Fibroblast of upper back skin (primary cell): ENCODE measurements at places on chromosomes 2 and 18.
A peak's percentile ranks its signal among the peaks of the same experiment; 100 is the strongest.

GRCh38 chr2:206435742-206436141, 7.6 kb upstream of the ADAM23 start:
- DNase-seq: no peak

- DNase-seq: peak; percentile 47
These were observed 157.9 kb downstream of the ANKRD44 start for GRCh38 chr2:197152451-197153228.

DNA sequence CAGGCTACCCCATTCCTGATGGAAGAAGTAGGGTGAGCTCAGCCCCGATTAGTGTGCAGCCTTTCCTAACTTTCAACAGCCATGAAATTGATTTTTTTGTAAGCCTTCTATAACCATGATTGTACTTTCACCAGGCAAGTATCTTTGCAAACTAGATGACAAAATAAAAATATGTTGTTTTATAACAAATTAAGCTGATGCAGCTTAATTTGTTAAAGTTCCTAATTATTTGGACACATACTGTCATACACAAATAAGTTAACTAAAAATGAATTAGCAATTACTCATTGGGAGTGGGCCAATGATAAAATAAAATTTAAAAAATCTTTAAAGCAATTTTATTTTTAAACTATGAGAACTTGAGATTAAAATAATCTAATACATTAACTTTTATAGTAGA, 113.1 kb upstream of the FANCL start:
- DNase-seq: no peak

GRCh38 chr2:96528700-96529375, 7.7 kb upstream of the ARID5A start:
- no peak for DNase-seq

- DNase-seq: no peak
These were observed 266.9 kb downstream of the DSC3 start for GRCh38 chr18:30775629-30776028.

- DNase-seq: no peak
These were observed 13.7 kb upstream of the TNP1 start for GRCh38 chr2:216873573-216873972.

GRCh38 chr2:212427638-212428037, 111.0 kb downstream of the ERBB4 start:
- DNase-seq: no peak

- peak; percentile 45 for DNase-seq
These were observed 364.3 kb upstream of the SPHKAP start for GRCh38 chr2:228545748-228546145.

GRCh38 chr2:79670198-79670597, 157.3 kb downstream of the CTNNA2 start:
- no peak for DNase-seq

GRCh38 chr2:181848261-181848886, 43.2 kb upstream of the ITPRID2 start:
- DNase-seq: peak; percentile 12

- DNase-seq: peak; percentile 52
These were observed 74.7 kb upstream of the KCNJ3 start for GRCh38 chr2:154623819-154624218.

- no peak for DNase-seq
These were observed 294.4 kb upstream of the CHAC2 start for GRCh38 chr2:53473236-53473635.

DNA sequence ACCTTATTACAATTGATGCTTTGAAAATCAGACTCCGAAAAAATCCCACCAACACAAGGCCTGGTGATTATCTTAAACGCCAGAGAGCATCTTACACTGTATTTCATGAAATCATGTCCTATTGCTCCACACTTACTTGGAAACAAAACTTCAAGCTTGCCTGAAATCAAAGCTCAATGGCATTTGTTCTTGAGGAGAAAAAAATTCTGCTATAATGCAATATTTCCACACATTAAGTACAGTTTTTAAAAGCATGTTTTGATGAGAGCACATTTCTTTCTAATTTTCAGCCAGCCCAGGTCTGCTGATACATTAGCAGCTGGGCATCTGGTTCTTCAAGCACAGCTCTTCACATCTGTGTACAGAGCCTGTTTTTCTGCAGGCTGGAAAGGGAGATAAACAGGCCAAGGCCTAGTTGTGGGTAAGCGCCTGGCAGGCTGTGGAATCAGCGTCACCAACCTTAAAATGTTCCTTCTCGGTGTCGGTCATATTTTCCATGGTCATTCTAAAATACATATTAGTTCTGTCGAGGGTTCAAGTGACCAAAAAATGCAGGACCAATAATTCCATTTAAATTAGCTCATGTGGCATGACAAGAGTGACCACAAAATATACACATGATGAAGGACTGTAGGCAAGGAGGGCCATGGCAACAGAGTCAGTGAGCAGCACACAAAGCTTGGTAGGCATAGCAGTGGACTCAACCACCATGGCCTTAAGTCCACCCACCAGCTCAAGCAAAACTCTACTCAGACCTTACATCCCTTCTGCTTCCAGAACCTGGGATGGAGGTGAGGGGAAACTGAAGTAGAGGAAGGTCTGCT, 20.9 kb downstream of the SLC8A1 start:
- DNase-seq: no peak

- DNase-seq: peak; percentile 7
These were observed 121.1 kb downstream of the ACOXL start for GRCh38 chr2:110853516-110853915.

DNA sequence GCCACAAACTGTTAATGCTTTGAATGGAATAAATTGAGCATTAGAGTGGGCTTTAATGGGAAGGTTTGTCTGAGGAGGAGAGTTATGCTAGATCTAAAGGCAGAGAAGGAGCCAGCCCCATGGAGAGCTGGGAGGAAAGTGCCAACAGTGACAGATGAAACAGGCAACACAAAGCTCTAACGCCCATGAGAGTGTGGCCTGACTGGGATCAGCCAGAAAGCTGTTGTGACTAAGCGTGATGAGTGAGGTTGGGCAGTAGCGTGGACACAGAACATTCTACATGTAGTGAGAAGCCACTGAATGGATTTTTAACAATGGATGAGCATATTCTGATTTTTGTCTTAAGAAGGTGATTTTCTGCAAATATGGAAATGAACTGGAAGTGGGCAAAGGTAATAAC, 185.3 kb upstream of the SIX2 start:
- DNase-seq: no peak

DNA sequence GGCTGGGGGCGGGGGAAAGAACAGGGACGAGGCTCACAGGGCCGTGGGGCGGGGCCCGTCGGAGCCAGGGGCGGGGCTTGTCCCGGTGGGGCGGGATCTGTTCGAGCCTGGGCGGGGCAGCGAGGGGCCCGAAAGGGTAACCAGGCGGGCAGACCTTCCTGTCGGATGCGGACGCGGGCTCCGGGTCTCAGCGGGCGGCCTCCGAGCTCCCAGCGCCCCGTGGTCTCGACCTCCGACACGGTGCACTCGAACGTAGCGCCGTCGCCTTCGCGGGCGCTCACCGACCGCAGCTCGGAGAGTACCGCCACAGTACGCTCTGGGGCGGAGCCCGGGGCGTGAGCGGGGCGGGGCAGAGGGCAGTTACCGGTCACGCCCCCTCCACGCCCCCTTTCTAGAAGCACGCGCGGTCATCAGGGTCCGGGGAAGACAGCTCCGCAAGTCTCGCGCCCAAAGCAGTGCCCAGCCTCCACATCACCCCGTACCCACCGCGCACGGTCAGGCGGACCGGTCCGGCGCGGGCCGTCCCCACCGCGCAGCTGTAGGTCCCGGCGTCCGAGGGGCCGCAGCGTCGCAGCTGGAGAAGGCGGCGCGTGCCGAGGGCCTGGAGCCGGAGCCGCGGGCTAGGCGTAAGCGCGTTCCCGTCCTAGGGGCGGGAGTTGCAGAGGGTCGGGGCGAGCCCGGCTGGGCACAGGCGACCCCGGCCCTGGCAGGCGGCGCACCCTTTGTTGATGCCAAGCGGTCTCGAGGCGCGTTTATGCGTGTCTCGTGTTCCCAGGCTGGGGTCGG, 8.7 kb downstream of the TMEM198 start:
- DNase-seq: peak; percentile 76

GRCh38 chr2:178530625-178531142, 50.4 kb downstream of the PLEKHA3 start:
- no peak for DNase-seq

GRCh38 chr2:207533461-207534008, 3.8 kb downstream of the CREB1 start:
- no peak for DNase-seq

DNA sequence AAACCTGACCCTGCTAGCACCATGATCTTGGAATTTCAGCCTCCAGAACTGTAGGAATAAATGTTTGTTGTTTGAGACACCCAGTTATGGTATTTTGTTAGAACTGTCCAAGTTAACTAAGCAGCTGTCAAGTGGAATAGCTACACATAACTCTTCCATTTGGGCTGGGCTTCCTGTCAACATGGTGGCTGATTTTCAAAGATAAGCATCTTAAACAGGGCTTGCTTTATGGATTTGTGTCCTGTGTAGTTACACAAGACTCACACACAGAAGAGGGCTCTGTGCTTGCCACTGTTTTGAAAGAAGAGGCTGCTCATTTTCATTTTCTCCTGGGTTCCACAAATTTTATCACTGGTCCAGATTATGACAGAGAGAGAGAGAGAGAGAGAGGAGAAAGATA, 35.7 kb downstream of the GCG start:
- no peak for DNase-seq

DNA sequence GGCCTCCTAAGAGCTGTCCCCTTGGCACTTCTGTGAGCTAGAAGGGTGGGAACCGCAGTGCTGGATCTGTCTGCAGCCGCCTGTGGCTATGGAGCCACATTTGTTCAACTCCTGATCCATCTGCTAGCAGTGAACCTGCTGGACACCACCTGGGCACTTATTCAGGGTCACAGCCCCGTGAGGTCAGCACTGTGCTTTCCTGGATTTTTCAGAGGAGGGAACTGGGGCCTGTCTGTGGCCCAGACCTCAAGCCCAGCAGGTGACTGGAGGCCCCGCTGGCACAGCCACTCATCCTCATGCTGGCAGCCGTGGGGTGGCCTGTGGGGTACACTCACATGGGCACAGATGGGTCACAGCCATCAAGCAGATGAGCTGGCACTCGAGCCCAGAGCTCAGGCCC, 155.3 kb downstream of the TFCP2L1 start:
- DNase-seq: no peak

DNA sequence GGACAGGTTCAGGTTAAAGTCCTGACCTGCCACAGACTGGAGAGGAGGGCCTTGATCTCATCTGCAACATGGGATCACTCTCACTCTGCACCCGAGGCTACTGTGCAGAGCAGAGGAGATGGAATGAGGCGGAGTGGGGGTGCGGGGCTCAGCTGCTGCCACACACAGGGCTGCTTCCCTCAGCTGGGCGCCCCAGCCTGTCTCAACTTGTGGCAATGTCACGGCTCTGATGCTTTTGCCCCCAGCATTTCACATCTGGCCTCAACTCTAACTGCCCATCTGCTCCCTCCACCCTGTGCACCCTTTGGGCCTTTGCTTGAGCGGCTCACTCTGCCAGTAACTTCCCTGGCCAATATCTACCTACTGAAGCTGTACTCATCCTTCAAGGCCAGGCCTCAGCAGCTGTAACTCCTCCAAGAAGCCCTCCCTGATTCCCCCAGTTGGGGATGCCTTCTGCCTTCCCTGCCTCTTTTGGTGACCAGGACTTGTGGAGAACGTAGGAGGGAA, 70.3 kb downstream of the POLR1A start:
- no peak for DNase-seq

GRCh38 chr2:75606761-75607399, 39.7 kb upstream of the MRPL19 start:
- peak; percentile 95 for DNase-seq

GRCh38 chr2:11500702-11501303, 33.0 kb upstream of the GREB1 start:
- no peak for DNase-seq

DNA sequence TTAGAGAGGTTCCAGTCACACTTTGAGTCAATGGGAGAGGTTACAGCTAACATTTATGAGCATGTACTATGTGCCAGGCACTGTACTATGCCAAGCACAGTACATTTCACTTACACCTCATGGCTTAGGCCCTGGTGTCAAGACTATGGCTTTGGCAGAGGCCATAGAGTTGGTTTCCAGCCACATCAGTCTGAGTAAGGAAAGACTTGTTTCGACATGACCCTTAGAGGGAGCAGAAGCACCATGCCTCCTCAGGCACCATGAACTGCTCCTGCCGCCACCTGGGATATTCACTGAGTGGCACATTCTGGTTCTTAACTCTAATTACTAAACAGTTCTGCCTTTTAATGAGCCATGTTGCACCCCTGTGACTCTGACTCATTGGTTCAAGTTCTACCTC, 12.7 kb downstream of the DGUOK start:
- peak; percentile 31 for DNase-seq

GRCh38 chr2:75495862-75496261, 64.9 kb downstream of the EVA1A start:
- no peak for DNase-seq

- no peak for DNase-seq
These were observed 30.6 kb downstream of the C18orf63 start for GRCh38 chr18:74346206-74346605.

GRCh38 chr2:225920621-225921220, 521.2 kb downstream of the NYAP2 start:
- peak; percentile 41 for DNase-seq

DNA sequence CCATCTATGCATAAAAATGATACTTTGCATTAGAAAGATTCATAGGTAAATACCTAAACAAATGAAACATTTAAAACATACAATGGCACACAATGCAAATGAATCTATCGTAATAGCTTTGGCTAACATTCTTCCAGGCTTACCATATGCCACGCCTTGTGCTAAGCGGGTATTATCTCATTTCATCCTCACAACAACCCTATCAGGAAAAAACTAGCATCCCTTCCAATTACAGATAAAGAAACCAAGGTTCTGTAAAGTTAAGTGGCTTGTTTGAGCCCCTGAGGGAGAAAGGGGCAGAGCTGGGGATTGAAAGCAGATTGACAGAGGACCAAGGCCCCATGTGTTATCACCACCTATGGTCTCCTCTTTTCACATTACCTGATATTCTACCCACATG, 145.4 kb upstream of the ETAA1 start:
- no peak for DNase-seq

GRCh38 chr2:42961385-42961811, 169.0 kb upstream of the HAAO start:
- DNase-seq: no peak

DNA sequence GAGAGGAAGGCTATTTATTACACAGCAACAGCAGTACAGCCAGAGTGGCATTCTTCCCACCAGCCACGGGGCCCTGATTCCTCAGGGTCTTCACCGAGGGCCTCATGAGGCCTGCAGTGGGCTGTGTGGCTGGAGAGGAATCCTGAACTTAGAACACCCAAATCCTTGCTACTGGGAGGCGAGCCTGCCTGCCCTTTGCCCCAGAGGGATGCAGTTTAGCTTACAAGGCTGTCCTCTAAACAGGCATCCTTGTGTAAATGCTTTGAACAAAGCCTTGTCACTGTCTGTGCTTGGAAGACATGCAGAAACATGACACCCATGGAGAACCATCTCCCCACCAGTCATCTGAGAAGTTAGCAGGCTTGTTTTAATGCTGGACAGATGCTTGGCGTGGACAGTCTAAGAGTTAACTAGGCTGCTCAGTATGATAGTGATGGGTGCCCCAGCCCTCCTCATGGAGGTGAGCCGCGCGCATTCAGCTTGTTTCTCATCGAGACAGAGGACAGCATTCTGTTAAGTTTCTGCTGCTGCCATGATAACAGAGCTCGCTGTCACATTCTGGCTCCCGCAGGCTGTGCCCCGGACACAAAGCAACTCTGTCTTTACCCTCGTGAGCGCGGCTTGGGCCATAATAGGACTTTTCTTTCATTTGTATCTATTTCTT, 42.9 kb downstream of the ADI1 start:
- peak; percentile 10 for DNase-seq

- DNase-seq: peak; percentile 44
These were observed 44.8 kb downstream of the SETBP1 start for GRCh38 chr18:44725300-44726058.
